ENCODE measurements at places on chromosomes 6 and 20.

DNA sequence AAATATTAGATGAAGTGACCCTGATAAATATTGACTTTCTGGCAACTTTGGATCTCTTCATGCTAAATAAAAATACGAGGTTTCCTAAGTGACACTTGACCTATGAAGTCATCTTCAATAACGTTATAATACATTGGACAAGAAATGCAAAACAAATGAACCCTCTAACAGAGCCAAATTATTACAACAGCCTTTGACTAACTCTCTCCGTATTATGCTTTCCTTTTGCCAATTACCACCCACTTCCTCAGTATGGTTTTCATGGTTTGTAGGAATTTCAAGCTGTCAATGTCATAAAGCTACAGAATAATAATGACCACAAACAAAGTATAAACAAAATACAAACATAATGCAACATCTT, 210.5 kb downstream of the MOXD1 start:
- DNase-seq, result peak; percentile 55

DNA sequence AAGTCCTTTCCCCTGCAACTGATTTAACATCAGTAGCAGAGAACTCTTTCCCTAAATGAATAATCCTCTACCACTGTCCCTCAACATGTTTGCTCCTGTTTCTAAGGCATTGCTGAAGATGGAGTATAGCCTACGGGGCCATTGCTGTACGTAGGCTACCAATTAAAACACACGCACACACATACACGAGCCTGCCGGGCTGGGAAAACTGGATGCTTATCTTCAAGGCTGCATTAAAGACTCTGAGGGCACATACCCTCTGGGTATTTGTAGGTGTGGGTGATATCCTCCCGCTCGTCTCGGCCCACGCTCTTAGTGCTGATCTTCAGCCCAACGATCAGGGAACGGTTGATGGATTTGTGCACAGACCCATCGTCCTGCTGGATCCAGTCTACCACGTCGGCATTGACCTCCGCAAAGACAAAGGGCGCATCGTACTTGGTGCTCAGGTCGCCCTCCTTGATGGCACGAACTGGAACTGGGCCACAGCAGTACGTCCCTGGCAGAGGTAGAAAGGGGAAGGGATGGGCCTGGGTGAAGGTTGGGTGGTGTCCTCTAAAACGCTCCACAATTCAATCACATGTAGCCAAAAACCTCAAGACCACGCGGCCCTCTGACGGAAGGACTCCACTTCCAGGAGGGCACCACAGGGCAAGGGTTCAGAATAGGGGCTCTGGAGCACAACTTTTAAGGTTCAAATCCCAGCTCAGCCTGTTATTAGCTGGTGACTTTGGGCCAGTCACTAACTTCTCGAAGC, 25.7 kb downstream of the TGM2 start:
- no peak for DNase-seq

DNA sequence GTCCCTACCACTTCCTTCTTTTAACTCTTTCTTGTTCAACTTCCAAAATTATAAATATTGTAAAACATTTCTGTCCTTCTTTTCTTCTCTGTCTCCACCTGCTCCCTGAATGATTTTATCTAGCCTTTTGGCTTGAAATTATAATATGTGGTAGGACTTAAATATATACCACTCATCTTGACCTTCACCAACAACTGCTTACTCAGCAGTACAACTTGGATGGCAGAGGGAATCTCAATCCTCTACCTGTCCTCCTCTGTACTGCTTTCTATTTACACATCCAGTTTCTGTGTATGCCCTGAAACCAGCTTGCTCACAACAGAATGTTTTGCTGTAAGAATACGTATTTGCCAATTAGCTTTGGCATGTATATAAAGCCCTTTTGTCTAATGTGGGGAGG, 1392.5 kb downstream of the EPHA7 start:
- DNase-seq, result no peak

GRCh38 chr20:33474097-33474873, 15.6 kb upstream of the CBFA2T2 start:
- DNase-seq, result no peak

DNA sequence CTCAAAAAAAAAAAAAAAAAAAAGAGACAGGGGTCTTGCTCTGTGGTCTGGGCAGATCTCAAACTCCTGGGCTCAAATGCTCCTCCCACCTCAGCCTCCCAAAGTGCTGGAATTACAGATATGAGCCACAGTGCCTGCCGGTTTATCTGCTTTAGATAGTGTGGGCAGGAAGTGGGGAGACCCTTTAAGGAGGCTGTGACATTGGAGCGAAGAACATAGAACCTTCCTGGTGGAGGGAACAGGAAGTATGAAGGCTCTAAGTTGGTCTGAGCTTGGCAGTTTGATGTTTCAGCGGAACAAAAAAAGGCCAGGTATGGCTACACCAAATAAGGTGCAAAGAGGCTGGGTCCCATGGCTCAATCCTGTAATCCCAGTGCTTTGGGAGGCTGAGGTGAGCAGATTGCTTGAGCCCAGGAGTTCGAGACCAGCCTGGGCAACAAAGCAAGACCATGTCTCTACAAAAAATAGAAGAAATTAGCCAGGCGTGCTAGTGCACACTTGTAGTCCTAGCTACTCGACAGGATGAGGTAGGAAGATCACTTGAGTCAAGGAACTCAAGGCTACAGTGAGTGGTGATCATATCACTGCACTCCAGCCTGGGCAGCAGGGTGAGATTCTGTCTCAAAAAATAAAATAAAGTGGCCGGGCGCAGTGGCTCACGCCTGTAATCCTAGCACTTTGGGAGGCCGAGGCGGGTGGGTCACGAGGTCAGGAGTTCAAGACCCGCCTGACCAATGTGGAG, 8.7 kb upstream of the ZMYND8 start:
- no peak for DNase-seq
